Urinary bladder (tissue), 4 donors: ENCODE measurements at places on chromosomes 3 and 15. TPM values are rescaled to one million over a fixed set of nuclear protein-coding genes. Genes with fewer than 3 reads are reported as not detected.

DNA sequence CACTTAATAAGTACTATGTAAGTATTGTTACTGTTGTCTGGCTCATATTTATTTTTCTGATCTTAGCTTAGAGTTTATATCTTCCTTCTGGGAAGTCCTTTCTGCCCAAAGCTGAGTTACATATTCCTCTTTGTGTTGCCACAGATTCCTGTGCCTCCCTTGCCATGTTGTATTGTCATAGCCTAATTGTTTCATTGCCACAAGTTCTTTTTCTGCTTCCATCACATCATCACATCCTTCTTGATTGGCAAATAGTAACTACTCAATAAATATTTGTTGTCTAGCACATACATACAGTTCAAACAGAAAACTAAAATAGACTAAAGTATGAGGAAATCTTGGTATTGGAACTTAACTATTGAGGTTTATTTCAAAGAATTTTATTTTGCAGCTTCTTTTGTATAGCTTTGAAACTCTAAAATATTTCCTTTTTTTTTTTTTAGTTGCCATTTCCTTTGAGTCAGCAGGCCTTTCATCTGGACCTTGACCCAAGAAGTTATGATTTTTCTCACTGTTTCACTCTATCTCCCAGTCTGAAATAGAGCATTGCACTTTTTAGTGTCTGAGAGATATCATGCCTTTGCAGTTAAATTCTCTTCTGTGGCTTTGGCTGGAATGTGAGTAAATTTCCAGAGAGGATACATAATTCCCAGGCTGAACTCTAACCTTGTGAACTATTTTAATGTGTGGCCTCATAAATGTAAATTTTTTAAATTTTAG lies 98.2 kb downstream of the ZNF609 start:
- no peak for DNase-seq

GRCh38 chr3:120460181-120460790 lies 9.5 kb upstream of the FSTL1 start:
- DNase-seq = no peak

DNA sequence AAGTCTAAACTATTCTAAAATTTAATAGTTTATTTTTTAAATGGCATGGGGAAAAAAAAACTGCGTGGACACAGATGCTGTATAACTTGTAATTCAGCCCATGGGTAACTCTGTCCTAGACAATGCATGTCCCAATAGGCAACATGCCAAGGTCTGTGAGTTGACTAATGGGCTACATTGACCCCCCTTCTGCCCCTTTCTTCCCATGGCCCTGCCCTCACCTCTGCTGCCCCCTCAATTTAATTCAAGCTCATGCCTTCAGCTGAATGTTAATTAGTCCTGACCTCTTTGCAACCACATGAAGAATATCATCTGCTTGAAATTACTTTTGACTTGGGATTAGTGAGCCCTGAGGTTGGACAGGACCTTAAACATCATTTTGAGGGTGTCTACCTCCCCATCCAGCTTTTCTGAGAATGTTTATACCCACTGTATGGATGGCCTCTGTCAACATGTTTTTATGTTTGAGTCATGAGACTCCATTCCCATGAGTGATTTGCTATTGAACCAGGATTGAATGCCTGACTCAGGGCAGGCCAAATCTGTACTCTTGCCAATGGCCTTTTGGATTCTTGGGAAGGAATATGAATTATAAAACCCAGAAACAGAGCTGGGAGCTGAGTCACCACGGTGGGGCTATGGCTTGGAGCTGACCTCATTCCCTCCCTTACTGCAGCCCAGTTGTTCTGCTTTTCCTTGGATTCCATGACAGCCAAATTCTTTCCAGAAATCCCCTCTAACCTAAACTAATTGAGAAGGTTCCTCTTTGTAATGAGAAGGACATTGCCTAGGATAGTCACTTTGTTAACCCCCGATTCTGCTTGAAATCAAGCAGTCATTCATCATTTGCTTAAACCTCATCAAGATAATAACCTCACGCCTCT lies 33.5 kb upstream of the PDE8A start:
- no peak for DNase-seq

- no peak for DNase-seq
Measured at GRCh38 chr15:79775821-79776220, 121.0 kb downstream of the MTHFS start.

DNA sequence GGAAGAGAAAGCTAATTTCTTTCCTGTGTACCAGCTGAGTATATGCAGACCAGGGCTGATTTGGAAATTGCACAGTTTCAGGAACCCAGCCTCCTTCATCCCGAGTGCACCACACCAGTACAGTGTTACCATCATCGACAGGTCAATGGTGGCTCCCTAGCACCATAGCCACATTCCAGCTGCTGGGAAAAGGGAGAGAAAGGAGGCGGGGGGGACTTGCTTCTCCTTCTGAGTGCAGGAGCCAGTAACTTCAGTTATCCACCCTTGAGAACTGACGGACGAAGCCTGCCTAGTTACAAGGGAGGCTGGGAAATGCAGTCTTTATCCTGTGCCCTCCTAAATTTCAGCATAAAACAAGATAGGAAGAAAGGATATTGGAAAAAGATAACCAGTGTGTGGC lies 129.7 kb upstream of the PRICKLE2 start:
- DNase-seq = no peak

- DNase-seq = no peak
Measured at GRCh38 chr3:99601515-99601914, 36.9 kb upstream of the COL8A1 start.

- DNase-seq = no peak
Measured at GRCh38 chr3:38454178-38454883, 641 bp downstream of the ACVR2B start.

GRCh38 chr3:46736006-46736872 lies 18.6 kb upstream of the PRSS50 start:
- no peak for DNase-seq

- DNase-seq = no peak
Measured at GRCh38 chr3:186137051-186137685, 28.3 kb upstream of the ETV5 start.

DNA sequence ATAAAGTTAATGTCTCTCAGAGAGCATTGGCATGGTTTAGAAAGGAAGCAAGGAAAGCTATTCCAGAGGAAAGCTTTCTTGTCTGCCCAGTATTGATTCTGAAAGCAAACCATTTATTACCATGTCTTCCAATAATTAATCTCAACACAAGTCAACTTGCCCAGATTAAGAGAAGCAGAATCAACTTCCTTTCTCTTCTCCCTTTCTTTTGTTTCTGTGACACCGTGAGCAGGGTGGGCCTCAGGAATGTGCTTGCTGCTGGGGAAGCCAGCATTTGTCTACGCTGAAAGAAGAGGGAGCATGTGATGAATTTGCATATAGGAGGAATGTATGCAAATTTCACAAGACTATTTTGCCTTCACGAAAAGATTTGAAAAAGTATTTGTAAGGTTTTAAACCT lies 368.6 kb upstream of the ROPN1 start:
- no peak for DNase-seq

DNA sequence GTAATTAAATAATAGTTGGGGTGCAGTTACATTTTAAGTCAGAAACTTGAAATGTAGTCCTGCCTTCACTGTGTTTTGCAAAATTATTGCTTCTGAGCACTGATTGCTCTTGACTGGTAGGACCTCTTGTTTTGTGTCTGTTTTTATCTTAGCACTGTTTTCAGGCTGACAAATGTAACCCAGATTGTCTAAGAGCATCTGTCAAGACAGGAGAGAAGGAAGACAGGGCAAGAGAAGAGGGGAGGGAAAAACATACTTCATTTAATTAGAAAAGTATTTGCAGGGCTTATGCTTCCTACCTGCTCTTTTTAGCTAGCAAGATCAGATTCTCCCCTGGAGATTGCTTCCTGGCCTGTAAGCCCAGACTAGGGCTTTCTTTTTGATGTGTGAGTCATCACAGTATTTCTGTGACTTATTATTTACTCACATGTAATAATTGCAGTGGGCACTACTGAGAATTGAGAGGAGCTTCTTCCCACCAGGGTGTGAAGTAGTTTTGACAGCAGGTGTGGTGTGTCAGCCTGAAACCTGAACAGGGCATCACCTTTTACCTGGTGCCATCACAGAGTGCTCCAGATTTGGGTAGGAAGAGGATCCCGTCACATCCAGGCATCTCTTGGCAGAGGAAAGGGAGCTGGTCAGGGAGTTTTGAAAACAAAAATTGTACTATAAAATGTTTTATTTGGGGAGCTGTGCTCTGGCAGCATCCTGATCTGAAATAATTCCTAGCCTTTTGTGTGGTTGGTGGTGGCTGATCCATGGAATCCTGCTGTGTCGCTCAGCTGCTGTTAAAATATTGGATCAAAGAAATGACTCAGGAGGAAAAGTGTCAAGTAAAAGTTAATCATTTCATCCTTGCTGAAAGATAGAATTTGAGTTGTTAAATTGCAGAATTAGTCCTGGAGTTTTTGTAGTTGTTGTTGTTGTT lies 98.2 kb downstream of the TMEM108 start:
- DNase-seq = no peak

- peak; percentile 83 for DNase-seq
Measured at GRCh38 chr15:85618956-85619491, 175.7 kb downstream of the KLHL25 start.

- DNase-seq = no peak
Measured at GRCh38 chr3:139122612-139123011, 77.9 kb upstream of the PRR23C start.

DNA sequence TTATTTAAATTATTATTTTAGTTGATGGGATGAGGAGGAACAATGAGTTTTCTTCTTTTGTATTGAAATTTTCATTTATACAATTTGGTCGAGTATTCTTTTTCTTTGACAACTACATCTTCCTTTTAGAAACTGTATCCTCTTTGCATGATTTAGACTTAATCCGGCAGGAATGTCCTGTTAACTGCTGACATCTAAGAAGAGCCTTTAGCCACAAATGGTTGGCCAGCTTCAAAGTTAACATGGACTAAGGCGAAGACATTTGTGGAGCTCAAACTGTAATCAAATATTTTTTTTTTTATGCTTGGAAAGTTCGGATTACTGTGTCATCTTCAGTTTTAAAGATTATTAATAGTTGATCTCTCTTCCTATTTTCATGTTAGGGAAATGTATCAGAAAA lies 43.2 kb downstream of the RIOX2 start:
- no peak for DNase-seq

DNA sequence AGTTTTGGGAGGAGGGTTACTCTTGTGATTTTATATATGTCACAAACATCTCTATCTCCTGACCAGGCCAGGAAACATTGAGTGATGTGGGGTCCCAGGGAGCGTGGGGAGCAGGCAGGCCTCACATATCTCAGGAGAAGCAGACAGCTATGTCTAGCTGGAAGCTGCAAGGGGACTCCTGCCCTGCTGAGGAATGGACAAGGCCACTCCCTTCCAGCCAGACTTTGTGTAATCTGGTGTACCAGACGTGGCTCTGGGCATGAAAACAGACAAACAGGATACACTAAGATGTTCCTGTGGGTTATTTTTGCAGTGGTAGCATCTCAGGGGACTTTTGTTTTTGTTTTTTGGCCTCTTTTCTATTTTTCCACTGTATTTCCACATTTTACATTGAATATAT lies 23.2 kb downstream of the CYP8B1 start:
- no peak for DNase-seq

DNA sequence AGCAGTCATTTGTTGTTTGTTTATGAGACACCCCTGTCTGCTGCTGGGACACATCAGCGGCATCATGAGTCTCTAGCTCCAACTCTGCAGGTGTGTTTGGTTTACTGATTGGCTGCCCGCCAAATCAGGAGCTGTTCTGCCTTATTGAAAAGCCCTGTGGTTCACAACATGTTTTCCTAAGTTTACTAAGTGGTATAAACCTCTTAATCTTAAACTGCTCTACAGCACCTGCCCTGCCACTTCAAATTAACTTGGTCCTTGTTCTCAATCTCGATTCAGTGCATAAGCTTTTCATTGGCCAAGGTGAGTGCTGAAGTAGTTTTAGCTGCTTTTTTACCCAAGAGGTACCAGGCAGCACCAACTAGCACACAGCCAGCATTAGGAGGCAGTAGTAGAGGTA lies 77.8 kb upstream of the WDR72 start:
- DNase-seq = no peak

DNA sequence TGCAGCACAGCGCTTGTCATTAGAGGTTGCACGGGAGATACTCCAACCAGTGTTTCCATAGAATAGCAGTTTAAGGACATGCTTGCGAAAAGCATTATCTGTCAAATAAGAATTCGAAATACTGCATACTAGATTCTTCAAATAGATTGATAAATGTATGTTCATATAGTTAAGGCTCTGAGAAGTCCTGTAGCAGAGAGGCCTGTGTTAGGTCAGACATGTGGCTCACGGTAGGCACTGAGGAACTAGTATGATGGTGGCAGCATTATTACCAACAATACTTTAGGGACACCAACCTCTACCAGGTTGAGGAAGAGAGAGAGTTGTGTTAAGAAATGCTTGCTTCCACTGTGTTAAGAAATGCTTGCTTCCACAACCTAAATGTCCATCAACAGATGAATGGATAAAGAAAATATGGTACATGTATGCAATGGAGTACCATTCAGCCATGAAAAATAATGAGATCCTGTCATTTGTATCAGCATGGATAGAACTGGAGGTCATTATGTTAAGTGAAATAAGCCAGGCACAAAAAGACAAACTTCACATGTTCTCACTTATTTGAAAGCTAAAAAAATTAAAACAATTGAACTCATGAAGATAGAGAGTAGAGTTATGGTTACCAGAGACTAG lies 14.9 kb downstream of the MTMR14 start:
- no peak for DNase-seq

DNA sequence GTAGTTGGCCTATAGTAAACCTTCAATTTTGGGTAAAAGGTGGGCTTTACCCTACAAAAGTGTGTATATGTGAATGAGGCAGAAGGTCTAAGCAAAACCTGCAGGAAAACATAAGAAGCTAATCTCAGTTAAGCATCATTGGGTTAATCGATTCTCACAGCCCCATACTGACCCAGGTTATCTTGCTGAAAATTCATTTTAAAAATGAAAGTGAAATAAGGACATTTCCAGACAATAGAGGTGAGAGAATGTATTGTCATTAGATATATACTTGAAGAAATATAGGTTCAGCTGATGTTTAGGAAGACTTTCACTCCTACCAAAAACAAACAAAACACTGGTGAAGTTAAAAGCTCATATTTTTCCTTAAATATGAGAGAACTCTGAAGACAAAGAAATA lies 85.6 kb downstream of the MCF2L2 start:
- no peak for DNase-seq

GRCh38 chr15:75924576-75924975 lies 20.9 kb downstream of the FBXO22 start:
- no peak for DNase-seq

GRCh38 chr3:113546414-113546893 lies 14.1 kb downstream of the SIDT1 start:
- no peak for DNase-seq

Gene FGD5
- 25.7 TPM for total RNA-seq

Gene PLA2G4D
- not detected for total RNA-seq

Gene TNNC1
- total RNA-seq = 68.4 TPM

Gene CNBP
- total RNA-seq = 237 TPM

Gene MST1R
- total RNA-seq = 1.7 TPM

Gene ST8SIA2
- 2.2 TPM for total RNA-seq

Gene SEMA7A
- 5.3 TPM for total RNA-seq

Gene BBX
- total RNA-seq = 104 TPM

Gene AP3B2
- total RNA-seq = 2.0 TPM

Gene PLIN1
- 3.6 TPM for total RNA-seq

Gene XCR1
- 1.0 TPM for total RNA-seq

Gene KNG1
- total RNA-seq = not detected
